ENCODE measurements at places on chromosomes 12 and 14. TPM values are rescaled to one million over a fixed set of nuclear protein-coding genes. Genes with fewer than 3 reads are reported as not detected.

The PLEKHH1 gene
- 6.3 TPM for polyA plus RNA-seq

GRCh38 chr12:90124289-90124688 is 415.7 kb upstream of the ATP2B1 start:
- DNase-seq, result no peak

DNA sequence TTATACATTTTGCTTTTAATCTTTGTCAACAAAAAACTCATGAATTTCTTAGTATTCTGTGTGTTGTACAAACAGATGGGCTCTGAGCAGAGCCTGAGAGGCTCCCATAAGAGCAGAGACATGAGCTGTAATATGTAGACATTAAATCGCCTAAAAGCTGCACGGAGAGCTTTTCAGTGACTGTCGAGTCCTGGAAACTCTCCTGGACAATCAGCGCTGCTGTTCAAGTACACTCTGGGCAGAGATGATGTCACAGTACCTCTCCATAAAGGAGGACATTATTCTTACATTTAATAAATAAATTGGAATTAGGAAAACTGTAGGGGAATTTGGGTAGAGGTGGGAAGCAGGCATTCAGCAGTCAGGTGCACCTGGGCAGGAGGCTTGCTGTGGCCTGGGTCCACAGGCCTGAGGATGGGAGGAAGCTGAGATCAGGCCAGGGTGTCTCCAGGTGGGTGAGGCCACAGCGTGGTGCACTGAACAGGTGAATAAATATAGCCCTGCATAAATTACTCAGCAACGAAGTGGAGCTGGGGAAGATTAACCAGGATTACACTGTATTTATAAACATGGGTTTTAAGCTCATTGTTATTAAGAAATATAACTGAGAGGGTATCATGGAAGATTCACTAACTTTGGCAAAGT is 13.3 kb upstream of the TCL1A start:
- DNase-seq, result no peak

- no peak for DNase-seq
Measured at GRCh38 chr14:82725213-82725612, 1191.6 kb upstream of the SEL1L start.

DNA sequence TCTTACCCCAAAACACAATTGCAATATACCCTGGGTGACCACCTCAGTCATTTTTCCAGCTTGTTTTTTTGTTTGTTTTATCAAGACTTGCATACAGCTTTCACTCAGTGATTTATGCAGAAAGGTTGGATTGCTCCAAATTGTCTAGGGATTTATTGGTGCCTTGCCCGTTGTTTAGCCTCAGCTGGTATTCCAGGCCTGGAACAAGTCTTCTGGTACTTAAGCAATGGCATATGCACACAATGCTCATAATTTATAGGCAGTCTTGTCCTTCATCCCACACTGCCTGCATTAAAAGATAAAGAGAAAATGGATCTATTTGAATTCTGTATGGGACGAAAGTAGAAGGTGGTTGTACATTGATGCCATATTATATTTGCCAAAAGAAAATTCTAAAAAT is 392.5 kb downstream of the ADAMTS20 start:
- DNase-seq, result no peak

The MSI1 gene
- 2.1 TPM for polyA plus RNA-seq

The FGF6 gene
- polyA plus RNA-seq, result not detected

DNA sequence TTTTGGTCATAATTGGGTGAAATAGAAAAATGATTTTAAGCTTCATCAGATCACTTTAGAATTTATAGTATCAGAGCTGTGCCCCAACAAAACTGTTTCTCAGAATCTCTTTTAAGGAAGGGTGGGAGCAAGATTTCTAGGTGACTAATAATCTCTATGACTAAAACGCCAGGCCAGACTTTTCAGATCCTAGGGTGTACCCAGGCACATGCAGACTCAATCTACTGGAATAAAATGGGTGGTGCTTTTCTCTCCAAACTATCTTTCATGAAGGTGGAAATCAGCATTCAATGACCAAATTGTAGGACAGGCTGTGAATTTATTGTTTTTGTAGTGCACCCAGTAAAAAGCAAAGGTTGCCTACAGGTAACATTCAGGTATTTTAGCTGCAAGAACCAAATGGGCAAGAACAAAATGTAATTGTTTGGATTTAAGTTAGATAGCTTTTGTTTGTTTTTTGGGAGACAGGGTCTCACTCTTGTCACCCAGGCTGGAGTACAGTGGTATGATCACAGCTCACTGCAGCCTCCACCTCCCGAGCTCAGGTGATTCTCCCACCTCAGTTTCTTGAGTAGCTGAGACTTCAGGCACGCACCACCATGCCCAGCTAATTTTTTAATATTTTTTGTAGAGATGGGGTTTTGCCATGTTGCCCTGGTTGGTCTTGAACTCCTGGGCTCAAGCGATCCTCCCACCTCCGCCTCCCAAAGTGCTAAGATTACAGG is 49.5 kb downstream of the PPP2R5C start:
- DNase-seq, result no peak

DNA sequence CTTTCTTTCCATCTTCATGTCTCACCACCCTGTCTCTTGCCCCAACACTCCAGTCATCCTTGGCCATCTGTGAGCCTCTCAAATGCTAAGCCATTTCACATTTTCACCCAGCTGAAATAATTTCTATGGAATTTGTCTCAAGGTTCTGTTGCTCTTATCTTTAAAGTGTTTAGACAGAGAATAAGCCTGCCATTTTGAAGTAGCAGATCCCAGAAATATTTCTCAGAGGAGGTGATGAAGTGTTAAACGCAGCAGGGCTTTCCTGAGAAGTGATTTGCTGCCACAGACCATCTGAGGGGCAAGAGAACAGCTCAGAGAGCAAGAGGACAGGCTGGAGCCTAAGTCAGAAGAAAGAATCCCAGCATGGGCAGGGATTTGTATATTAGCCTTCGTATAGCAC is 71.6 kb upstream of the CLMN start:
- DNase-seq, result no peak

DNA sequence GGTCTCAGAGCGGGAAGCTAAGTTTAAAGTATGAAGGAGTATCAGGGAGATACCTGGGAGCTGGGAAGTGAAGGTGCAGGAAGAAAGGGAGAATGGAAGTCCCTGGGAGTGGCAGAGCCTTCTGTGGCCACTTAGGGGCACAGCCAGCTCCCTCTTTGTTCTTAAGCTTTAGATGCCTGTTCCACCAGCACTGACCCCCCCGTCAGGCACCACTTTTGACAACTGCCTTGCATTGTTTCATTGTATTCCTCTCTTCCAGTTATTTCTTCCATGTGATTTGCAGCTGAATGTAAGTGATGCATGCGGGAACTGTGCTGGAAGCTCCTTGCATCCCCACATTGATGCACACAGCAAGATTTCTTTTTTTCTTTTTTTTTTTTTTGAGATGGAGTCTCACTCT is 2.6 kb downstream of the GALNT16 start:
- DNase-seq, result no peak

DNA sequence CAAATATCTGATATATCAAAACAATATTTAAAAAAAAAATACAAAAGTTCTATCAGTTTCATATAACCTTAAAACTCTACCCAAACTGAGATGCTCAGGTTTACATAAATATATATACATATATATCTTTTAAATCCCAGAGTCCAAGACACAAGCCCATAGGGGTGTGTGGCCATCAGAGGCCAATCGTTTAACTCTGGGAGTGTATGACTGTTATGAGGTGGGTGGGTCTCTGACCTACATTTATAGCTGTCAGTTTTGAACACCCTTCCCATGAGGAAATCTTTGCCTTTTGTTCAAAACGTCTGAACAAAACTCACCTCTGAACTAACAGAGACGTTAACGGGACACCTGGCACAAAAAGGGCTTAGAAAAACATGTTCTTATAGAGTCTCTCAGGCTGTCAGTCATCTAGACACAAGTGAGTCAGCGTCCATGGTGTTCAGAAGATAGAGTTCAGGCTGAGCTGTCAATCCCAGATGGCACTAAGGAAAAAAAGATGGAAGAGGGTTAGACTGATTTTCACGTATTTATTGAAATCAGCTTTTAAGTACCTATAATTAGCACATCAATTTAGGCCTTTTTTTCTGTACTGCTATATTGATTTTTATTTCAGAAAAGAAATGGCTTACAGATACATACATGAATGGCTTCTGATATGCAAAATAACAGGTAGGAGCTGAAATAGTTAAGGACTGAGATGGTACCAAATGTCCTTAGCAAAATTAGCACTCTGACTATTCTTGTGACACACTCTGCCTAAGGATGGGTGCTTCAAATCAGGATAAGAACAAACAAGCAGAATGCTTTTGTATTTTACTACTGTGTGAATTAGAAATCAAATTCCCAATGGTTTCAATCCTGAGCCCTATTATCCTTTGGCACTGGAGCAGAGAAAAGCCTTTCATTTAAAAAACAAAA is 29.2 kb downstream of the HIGD1C start:
- no peak for DNase-seq

GRCh38 chr12:10283027-10283426 is 24.6 kb upstream of the KLRD1 start:
- no peak for DNase-seq

The C12orf60 gene
- polyA plus RNA-seq, result 5.3 TPM

The ANKS1B gene
- 0.72 TPM for polyA plus RNA-seq

The PAH gene
- polyA plus RNA-seq, result 0.03 TPM

The TMEM119 gene
- 3.0 TPM for polyA plus RNA-seq

The PIWIL1 gene
- not detected for polyA plus RNA-seq

- no peak for DNase-seq
Measured at GRCh38 chr12:113135178-113136127, at the start of gene RASAL1. Gene RASAL1, minus strand, starts transcription at chr12:113135761. Its CDS starts 299 bp downstream, at chr12:113135462.

DNA sequence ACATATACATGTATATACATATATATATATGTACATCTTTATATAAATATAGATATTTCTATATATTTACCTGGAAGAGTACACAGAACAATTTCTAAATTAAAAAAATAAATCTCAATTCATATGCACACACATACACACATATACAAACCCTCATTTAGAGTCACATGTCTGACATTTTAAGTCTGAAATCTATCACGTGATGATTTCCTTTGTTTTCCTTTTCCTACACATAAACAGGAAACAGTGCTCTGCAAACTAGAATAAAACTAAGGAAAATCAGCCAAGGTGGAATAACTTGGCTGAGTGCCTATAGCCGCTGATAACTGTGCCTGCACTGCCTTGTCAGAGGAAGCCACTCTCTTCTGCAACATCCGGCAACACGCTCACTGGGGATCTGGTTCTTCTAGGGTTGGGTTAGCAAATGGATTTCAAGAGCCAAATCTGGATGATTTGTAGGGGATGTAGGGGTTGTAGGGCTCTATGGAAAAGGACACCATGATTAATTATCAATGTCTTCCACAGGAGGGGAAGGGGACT is 480.7 kb downstream of the TMEM132D start:
- DNase-seq, result no peak

- peak; percentile 81 for DNase-seq
Measured at GRCh38 chr14:75542588-75543091, 20.4 kb downstream of the BATF start.

DNA sequence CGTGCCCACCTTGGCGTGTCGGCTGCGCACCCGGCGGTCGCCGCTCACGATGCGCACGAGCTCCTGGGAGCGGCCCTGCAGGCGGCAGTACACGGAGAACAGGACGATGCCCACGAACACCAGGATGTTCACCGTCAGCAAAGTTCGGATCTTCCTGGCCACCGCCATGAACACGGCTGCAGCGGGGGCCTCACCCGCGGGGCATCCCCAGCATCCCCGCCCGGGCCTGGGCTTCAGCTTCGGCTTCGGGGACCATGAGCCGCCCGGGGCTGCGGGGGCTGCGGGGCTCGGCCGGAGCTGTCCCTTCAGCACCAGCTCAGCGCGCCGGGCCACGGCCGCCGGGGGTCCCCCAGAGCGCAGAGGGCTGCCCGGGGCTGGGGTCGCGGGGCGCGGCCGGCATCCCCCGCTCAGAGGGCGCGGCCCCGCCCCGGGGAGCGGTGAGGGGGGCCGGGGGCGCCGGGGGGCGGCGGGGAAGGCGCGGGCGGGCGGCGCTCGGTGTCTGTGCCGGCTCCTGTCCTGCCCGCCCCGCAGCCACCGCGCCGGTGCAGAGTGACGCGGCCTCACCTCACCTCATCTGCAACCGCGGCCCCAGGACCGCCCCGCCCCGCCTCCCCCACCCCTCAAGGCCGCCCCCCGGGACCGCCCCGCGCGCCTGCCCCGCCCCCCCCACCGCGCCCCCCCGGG is at the start of gene GALNT9:
Gene GALNT9 (minus strand): TSS at position 554 of the 684 bp plus-strand sequence. CDS start 386 bp downstream, at position 168.
- no peak for DNase-seq

The PLEK2 gene
- polyA plus RNA-seq, result 0.87 TPM

- DNase-seq, result no peak
Measured at GRCh38 chr14:37972941-37973887, 234.5 kb upstream of the SSTR1 start.

GRCh38 chr12:121246893-121247557 is 37.1 kb downstream of the P2RX4 start:
- peak; percentile 13 for DNase-seq

DNA sequence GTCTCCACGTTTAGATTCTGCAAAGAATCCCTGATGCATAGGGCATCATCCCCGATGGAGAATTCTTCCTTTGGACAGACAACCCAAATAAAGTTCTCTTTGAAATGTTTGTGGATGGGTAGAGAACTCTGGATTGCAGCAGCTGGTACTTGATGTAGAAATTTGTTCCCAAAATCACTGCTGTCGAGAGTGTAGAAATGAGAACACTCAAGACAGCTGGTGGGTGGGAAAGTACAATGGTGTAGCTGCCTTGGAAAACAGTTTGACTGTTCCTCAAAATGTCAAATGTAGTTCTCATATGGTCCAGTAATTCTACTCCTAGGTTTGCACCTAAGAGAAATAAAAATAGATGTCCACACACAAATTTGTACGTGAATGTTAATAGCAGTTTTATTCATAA is 671.5 kb upstream of the TMEM132C start:
- DNase-seq, result no peak

GRCh38 chr12:103547376-103547775 is 39.7 kb upstream of the STAB2 start:
- DNase-seq, result no peak

DNA sequence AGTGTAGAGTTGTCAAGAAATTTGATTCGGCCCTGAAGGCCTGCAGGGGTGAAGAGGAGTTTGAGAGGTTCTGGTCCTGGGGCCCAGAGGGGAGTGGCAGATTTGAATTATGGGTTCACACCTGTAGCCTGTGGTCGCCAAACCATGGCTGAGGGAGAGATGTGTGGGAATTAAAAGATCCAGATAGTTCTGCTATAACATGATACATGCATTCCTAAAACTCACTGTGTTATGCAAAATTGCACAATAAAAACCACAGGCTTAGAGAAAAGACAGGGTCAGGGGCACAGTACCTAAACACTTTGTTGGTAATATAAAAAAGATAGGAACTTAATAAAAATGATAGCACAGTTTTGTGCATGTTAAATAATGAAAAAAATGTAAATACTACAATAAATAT is 106.2 kb downstream of the TMEM30B start:
- no peak for DNase-seq

- no peak for DNase-seq
Measured at GRCh38 chr12:18718462-18718861, 19.4 kb downstream of the PLCZ1 start.

The XPOT gene
- 6.3 TPM for polyA plus RNA-seq

- no peak for DNase-seq
Measured at GRCh38 chr12:113880988-113881962, 84.8 kb downstream of the RBM19 start.

GRCh38 chr12:91414636-91415035 is 232.0 kb upstream of the DCN start:
- no peak for DNase-seq

- DNase-seq, result no peak
Measured at GRCh38 chr12:4540638-4541037, 1.9 kb downstream of the RAD51AP1 start.
